ENCODE measurements at places on chromosomes 6 and 20.

DNA sequence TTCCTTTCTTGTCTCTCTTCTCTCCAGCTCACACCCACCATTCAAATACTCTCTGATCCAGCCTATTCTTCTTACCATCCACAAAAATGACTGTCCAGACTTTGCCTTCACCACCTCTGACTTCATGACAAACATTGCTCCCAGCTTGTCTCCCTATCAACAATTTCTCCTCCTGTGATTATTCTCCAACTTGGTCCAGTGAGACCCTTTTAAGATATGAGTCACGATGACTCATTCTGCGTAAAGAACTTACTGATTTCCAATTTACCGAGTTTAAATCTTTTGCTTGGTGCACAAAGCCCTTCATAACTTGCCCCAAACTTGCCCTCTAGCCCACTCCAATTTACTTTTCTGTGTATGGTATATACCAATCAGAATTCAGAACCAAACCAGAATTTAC lies 833.2 kb downstream of the MAFB start:
- no peak for DNase-seq

DNA sequence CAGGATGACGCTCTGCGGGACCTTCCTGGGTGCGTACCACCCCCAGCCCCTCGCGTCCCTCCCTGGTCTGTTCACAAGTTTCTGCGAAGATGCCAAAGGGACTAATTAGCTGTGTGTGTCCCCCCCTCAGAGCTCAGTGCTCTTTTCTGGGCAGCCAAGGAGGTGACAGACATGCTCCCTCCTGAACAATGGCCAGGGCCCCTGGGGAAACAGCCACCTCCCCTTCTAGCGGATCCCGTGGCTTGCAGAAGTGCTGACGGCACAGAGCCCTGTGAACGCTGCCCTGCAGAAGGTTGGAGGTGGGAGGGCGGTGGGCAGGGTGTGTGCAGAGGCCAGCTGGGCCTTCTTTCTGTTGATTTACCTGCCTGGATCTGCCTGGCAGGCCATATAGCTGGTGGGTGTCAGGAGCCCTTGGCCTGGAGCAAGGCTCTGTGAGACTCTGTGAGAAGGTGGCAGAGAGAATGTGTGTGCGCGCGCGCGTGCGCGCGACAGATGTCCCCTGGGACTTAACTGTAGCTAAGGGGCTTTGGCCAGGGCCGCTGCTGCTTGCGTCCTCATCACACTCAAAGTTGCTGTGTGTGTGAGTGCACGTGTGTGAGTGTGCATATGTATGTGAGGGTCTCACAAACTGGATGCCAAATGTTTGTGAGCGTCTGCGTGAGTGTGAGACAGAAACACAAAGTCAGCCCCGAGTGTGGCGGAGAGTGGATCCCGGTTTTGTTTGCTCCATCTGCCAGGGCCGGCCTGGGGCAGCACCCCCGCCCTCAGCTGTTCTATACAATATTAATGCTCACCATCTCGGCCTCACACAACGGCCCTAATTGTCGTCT lies 3.5 kb upstream of the MYT1 start:
- no peak for DNase-seq

- DNase-seq, result peak; percentile 34
Measured at GRCh38 chr20:3854462-3854871, 7.8 kb downstream of the MAVS start.

DNA sequence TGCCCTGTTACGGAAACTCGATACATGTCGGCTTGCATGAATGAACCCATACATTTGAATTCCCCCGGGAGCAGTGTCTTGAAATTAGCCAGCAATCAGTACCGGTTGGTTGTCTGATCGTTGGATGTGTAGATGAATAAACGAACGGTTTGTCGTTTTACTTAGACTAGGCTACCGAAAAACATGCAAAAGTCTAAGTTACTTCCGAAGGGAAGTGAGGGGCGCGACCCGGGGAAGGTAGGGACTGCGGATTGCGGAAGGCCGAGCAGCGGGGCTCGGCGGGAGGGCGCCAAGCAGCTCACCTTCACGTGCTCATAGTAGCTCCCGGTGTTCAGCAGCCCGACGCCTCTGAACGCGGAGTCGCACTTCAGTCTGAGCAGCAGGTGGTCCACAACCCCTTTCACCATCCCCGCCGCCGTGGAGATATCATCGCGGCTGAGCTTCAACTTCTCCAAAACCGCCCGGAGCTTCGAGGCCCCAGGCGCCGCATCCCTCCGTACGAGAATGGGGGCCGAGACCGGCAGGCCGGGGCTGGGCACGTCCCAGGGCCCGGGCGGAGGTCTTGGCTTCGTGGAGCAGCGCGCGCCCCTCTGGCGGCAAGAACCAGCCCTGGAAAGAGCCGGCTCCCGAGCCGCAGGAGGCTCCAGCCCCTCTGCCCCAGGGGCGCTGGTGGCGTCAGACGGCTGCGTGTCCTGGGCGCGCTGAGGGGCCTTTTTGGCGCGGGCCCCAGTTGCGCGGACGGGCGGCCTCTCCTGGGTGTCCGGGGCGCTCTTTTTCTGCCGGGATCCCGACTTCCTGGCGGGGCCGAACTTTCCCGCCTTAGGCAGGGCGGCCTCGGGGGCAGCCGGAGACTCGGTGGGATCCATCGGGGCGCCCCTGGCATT lies 632 bp downstream of the CGAS start:
- peak; percentile 41 for DNase-seq

- no peak for DNase-seq
Measured at GRCh38 chr20:63508072-63508768, 9.3 kb upstream of the EEF1A2 start.

DNA sequence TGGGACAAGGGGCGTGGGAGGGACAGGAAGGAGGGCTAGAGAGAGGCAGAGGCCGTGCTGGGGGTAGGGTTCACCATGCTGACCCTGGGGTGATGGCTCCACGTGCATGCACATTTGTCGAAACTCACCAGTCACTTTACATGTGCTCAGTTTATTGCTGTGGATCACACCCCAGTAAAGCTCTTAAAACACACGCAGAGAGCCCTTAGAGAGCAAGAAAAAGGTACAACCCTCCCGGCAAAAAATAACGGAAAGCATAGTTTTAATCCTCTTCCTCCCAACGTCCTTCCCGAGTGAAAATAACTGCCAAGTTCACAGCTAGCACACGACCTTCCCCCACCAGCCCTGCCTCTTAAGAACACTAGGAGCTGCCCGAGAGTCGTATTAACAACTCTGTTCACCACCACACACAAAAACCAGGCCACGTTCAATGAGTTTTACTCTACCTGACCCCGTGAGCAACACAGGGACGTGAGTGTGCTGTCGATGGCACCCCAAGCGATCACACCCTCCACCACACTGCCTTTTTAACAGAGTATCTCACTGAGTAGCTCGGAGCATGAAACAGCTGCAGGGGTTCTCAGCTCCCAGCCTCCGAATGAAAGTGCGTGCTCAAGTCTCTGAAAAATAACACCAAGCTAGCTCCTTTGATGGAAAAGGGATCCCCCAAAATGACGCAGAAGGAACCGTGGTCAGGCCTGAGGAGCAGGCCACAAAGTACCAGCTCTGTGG lies 39.7 kb downstream of the TAF4 start:
- DNase-seq, result peak; percentile 3

DNA sequence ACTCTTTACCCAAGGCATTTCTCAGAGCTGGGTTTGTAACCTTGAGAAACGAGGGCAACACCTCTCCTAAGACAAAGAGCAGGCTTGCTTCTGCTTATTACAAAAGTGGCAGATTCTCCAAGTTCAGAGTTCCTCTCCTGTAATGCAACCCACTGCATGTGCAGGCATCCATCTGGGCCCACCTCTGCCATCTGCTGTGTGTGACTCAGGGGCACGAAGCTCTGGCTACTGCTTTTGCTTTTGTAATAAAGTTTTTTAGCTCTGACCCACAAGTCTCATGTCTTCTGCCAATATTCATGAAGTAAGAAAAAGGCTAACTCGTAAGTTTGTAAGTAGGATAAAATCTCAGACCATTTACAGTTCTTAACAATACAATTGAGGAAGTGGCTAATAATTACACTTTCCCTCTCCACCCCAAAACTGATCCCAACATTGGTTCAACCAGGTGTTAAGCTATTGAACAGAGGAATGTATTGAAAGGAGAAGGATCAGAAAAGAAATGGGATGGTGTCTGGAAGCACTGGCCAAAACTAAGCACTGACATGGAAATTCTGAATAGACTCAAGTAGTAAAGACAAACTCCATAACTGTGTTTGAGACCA lies 51.7 kb upstream of the SMLR1 start:
- peak; percentile 59 for DNase-seq

DNA sequence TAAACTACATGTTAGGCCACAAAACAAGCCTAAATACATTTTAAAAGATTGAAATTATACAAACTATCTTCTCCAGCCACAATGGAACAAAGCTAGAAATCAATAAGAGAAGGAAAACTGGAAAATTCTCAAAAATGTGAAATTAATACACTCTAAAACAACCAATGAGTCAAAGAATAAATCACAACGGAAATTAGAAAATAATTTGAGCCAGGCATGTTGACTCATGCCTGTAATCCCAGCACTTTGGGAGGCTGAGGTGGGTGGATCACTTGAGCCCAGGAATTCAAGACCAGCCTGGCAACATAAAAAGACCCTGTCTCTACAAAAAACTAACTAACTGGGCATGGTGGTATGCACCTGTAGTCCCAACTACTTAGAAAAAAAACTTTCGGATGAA lies 6.3 kb upstream of the WFDC13 start:
- no peak for DNase-seq

DNA sequence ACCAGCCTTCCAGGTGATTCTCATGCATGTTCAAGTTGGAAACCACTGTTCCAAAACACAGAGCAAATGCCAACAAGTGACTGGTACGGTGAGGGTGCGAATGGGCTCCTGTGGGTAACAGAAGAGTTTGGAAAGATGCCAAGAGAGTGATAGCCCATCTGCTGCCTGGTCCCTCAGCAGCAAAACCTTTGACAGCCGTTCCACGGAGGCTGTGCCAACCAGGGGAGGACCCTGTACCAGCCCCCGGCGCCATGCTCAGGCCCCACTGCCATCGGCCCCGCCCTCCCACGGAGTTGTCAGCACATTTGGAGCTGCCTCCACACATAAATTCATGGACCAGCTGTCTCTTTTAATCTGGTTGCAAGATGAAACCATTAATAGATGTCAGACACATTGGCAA lies 4.4 kb upstream of the PTPRT start:
- no peak for DNase-seq

- no peak for DNase-seq
Measured at GRCh38 chr6:11729076-11729475, 49.5 kb downstream of the ADTRP start.

All from inflammatory macrophage (primary cell).